ENCODE measurements at places on chromosomes 1 and 21.

DNA sequence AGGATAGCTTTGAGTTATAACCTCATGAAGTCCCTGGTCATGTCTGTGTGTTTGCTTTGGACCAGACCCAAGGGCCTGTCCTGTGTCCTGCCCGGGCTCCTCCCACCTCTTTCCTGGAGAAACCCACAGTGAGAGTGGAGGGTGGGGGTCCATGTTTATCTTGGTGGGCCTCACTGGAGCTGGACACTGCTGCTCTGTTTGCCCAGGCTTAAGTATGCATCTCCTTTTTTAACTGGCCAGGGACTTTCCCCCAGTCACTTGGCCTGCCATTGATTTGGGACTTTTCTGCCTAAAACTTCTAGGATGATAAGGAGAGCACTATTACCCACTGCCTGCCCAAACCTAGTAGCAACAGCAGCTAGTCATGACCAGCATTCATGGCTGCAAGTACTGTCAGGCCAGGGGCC lies 49.8 kb downstream of the DDR2 start:
- no peak for DNase-seq

- DNase-seq, result no peak
Observed at GRCh38 chr21:41108668-41109585, 59.0 kb upstream of the BACE2 start.

GRCh38 chr1:207191061-207191460 lies 87.0 kb downstream of the C4BPA start:
- no peak for DNase-seq

DNA sequence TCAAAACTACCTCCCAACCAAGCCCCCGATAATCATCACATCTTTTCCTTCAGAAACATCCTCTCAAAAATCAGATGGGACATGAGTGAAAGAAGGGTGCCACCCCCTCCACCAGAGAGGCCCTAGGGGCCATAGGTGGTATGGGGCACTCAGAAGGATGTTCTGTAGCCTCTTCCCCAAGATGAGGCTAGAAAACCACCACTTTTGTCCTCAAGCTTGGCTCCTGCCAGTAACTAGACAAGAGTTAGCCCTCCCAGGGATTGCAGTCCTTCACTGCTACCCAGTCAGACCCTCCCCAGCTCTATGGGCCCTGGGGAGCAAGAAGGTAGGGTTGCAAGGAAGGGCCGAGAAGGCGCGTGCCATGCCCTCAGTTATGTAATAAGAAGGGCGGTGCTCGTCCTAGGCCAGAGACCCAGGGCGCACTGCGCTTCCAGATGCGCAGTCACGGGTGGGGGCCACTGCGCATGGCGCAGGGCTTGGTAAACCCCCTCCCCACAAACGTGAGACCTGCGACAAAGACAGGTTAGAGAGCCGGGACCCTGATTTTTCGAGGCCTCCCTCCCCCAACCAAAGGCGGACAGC lies 69.7 kb downstream of the CD46 start:
- DNase-seq, result no peak

GRCh38 chr1:175885326-175885725 lies 141.9 kb upstream of the TNR start:
- no peak for DNase-seq

GRCh38 chr1:154495496-154496273 lies 6.3 kb upstream of the TDRD10 start:
- DNase-seq, result no peak

- no peak for DNase-seq
Observed at GRCh38 chr1:160546942-160547341, 23.9 kb upstream of the SLAMF6 start.

DNA sequence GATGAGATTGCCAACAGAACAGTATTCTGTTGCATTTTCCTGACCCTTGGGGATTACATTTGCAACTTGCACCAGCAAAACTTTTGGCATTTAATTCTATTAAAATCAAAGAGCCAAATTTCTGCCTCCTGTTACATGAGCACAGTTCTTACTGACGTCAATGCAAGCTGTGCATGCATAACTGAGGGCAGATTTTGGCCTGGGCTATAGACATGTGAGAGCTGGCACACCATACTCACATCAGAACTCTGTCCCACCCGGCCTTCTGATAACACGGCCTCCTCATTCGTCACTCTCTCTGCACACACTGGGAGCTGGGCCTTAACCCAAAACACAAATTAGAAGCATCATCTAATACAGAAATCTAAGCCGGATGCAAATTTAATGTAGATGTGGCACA lies 31.5 kb downstream of the PAPPA2 start:
- DNase-seq, result no peak

DNA sequence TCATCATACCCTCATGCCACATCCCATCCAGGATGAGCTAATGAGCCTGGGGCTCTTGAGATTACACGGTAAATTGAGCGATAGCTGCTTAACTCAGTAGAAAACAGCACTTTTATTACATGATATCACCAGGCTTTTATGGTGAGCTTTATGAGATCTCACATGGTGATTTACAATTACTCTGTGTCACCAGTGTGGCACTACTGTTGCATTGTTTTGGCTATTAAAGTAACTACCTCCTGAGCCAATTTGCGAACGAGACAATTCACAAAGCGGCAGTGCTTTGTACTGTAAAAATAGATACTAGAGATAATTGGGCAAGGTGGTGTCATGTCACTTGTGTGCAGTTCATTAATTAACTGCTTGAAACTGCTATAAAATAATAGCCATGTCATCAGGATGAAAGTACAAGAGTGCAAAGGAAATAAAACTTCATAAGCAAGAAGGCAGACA lies 767.7 kb upstream of the ADGRL2 start:
- no peak for DNase-seq

DNA sequence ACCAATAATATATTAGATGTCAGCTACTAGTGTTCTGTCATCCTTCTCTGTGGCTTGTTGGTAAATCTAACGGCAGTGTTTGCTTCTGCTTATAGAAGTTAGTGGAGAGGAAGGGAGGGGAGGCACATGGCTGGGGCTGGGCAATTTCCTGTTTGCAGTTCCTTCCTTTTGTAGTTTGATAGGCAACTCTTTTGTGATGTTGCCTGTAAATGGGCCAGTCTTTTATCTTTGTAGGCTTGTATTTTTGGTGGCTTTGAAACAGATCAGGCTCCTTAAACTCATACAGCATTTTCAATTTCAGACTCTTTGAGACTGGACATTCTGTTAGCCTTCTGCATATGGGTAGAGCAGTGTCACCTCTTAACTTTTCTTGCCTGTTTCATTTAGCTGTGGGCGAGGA lies 48.1 kb downstream of the CDC14A start:
- no peak for DNase-seq

GRCh38 chr1:58249737-58250586 lies 296.6 kb downstream of the OMA1 start:
- DNase-seq, result peak; percentile 65

GRCh38 chr1:17120962-17121837 lies 1.9 kb upstream of the PADI2 start:
- DNase-seq, result no peak

GRCh38 chr21:45388011-45388521 lies 16.9 kb upstream of the COL18A1 start:
- no peak for DNase-seq

GRCh38 chr1:235468004-235468403 lies 36.2 kb downstream of the B3GALNT2 start:
- DNase-seq, result no peak

DNA sequence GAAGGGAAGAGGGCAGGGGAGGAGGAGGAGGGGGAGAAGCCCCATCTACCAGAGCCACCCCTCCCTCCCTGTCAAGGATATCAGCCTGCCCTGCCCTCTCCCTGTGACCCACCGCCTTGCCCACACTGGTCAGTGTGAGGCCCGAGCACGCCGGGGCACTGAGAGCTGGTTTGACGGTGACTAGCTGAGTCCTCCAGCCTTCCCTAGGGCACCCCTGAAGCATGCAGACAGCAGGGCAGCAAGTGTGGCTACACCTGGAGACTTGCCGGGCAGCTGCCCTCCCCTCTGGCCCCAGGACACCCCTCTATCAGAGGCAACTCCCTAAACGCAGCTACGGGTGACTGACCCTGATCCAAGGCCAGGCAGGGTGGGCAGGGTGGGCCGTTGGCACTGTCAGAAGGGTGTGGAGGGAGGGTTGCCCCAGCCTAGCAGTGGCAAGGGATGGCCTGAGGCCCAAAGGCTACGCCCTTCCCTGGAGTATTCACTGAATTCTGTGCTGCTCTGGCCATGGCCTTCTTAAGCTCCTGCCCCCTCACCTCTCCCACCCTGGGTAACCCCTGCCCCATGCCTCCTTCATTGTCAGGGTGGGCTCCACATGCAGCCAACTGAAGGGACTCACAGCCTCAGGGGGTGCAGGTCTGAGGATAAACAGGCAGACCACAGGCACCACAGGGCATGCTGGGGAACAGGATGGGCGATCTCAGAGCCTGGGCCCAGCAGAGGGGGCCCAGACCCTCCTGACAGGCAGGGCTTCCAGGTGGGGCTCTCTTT lies 19.6 kb downstream of the WNT9A start:
- no peak for DNase-seq

GRCh38 chr1:59979666-59980065 lies 53.1 kb upstream of the CYP2J2 start:
- DNase-seq, result no peak

DNA sequence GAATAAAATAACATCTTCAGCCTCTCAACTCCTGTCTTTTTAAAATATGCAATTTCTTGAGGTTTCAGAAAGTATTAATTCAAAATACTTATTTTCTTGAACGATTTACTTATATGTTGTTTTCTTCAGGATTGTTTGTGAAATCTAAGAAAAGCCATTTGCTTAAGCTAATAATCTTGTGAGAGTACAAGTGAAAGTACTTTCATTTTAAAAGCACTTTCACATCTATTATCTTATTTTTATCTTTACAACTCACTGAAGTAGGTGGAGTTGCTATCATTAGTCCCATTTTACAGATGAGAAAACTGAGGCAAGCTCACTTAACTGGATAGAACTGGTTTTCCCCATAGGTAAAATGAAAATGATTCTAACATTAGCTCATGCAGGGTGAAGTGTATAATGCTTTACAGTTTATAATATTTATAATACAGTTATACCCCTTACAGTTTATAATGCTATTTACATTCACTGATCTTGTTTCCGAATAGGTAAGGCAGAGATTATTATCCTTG lies 4.7 kb upstream of the PLPP3 start:
- no peak for DNase-seq

- DNase-seq, result peak; percentile 77
Observed at GRCh38 chr1:24364975-24365678, 46.0 kb downstream of the GRHL3 start.

DNA sequence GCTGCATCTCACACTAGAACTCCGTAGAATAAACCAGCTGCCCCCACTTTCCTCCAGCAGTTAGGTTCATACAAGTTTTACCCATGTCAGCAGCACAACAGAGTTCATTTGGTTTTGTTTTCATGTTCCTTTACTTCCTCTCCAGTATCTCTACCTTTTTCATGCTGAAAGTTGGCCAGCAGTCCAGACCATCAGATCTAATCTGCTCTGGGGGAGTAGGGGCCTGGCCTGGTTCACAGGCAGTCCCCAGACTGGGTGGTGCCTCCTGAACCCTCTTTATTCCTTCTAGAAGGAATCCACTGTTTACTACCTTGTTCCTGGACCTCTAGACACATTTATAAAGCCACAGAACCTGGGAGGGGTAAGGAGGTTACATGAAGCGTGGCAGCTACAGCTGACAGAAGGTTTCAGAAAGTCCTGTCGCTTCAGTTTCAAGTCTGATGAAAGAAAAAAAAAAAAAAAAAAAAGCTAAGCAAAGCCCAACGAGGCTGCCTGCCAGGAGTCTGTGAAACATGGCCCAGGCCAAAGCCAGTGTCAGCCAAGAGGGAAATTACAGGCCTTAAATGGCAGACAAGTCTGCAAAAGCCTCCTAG lies 184.6 kb upstream of the JUN start:
- DNase-seq, result no peak

DNA sequence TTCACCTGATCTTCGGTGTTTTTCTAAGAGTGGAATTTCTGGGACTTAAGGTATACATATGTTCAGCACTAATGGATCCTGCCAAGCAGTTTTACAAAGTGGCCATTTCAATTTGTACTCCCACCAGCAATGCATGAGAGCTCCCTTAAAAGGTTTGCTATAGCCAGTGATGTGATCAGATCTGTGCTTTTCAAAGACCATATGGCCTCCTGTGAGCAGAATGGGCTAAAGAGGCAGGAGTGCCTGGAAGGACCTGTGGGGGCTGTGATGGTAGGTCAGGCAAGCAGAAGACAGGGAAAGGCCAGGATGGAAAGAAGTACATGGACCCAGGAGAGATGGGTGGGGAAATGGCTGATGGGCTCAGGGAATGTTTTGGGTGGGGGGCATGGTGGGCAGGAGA lies 252.7 kb downstream of the DISC1 start:
- no peak for DNase-seq

DNA sequence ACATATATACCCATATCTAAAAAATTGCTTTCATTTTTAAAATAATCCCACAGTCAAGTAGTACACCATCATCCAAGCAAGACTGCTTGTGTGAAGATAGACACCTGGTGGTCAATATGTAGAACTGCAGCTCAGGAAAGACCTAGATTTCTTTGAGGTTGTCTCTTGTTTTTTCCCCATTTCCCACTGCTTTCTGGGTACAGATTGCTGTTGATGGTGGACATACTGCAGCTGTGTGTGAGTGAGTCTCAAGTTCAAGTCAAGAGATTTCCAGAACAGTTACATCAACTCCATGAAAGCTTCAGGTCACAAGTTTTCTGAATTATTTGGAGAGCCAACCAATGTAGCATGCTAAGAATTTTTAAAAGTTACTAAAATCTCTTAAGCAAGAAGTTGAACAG lies 306.4 kb downstream of the DUSP10 start:
- no peak for DNase-seq

GRCh38 chr1:197910120-197910991 lies 6.8 kb upstream of the LHX9 start:
- DNase-seq, result no peak

DNA sequence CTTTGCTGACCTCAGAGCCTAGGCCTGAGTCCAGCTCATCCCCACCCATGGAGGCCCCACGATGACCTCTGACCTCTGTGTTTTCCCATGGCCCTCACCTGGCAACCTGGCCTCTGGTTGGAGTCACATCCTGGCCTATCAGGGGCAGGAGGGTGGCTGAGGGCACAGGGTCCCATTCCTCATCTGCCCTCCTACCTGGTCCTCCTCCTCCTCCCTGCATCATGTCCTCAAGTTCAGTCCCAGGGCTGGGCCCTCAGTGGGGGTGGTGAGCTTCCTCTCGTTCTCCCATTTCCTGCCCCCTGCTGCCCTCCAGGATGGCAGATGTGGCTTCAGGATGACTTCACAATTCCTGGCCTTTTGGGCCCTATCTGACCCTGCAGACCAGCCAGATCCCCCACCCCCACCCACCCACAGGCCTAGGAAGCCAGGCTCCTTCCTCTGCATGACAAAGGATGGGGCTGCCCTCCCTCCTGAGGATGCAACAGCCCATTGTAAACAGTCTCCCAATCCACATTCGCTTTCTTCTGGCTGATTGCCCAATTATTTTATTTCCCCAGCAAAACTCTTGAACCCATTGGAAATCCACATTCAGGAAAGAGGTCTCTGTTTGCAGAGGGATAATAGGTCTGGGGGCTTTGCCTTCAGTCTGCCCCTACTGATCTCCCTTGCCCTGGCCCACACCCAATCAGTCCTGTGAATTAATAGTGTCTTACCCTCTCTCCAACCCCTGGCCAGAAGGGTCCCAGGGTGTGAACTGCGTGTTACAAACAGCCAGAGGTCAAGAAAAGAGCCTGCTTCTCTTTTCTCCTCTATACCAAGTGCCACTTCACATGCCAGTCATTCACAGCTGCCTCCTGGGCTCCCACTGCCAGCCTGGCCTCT lies 10.3 kb upstream of the LEFTY1 start:
- no peak for DNase-seq

GRCh38 chr1:100028765-100029164 lies 59.0 kb downstream of the SLC35A3 start:
- DNase-seq, result no peak

Data from NCI-H2227 treated with DMSO at 0.1 percent for 48 hours (cell line).